Keratinocyte (primary cell): ENCODE measurements at places on chromosomes 16 and 17.

DNA sequence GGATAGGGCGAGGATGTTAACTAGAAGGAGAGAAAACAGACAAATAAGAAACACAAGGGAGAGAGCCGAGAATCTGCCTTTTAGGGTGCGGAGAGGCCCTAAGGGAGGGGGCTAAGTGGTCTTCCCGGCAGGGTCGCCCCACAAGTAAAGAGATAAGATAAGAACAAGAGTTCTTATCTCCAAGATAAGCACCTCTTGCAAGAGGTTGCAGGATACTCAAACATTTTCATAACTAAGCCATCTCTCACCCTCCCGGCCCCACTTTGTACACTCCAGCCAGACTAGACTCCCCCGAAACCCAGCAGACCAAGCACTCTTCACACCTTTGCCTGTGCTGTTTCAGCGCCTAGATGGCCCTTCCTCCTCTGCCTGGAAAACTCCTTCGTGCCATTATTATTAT is 14.3 kb downstream of the ZNF319 start:
- peaks cover 6% of the 10 kb centered on the region for H3K27me3 ChIP-seq
- H3K4me1 ChIP-seq: peaks cover 15% of the 10 kb centered on the region
- H3K27ac ChIP-seq: no peak overlapping the region
- H3K4me3 ChIP-seq: no peak overlapping the region

GRCh38 chr17:78360371-78361224 is 721 bp upstream of the SOCS3 start:
- H3K27me3 ChIP-seq: peaks cover 8% of the 10 kb centered on the region
- H3K27ac ChIP-seq: peak overlapping the region; percentile 56

GRCh38 chr17:77458202-77459017 is 317.6 kb downstream of the SEC14L1 start:
- H3K4me1 ChIP-seq: peaks cover 21% of the 10 kb centered on the region
- H3K27me3 ChIP-seq: no peaks in the 10 kb centered on the region
- H3K4me3 ChIP-seq: no peak overlapping the region
- DNase-seq: no peak
- H3K36me3 ChIP-seq: peaks cover 8% of the 10 kb centered on the region
- H3K27ac ChIP-seq: no peak overlapping the region

DNA sequence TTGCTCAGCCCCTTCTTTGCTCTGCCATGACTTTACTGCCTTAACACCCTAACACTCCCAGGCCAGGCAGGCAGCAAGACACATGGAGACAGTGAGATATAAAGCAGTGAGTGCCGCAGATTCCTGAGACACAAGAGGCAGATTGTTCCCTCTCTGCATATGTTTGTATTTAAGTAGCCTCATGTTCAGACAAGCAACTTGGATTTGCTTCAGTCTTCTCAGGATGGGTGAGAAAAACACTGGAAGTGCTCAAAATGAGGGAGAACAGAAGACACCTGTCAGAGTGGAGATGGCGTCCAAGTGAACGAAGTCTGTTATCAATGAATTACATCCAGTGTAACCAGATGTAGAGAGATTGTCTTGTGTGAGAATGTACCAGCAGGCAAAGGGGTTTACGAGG is 86.8 kb downstream of the CES1 start:
- DNase-seq: no peak
- H3K36me3 ChIP-seq: no peaks in the 10 kb centered on the region
- H3K27me3 ChIP-seq: peaks cover 3% of the 10 kb centered on the region
- no peaks in the 10 kb centered on the region for H3K4me1 ChIP-seq
- H3K27ac ChIP-seq: no peak overlapping the region
- no peak overlapping the region for H3K4me3 ChIP-seq

DNA sequence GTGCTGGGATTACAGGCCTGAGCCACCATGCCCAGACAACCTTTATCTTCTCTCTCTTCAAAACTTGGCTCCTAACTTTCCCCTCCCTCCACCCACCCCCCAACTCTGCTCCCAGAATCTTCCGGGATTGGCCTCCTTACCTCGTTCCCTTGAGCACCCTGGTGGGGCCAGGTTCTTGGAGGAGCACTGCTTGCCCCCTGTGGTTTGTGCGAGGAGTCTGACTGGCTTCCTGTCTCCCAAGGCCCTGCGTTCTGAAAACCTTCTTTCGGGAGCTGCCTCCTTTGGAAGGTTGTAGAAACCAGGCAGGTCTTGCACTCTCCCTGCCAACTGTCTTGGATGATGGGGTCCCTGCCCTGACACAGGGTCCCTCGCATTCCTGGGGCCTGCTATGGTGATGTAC is 19.8 kb downstream of the PLXDC1 start:
- no peak overlapping the region for H3K4me3 ChIP-seq
- H3K36me3 ChIP-seq: no peaks in the 10 kb centered on the region
- DNase-seq: no peak
- no peaks in the 10 kb centered on the region for H3K27me3 ChIP-seq
- H3K27ac ChIP-seq: no peak overlapping the region

DNA sequence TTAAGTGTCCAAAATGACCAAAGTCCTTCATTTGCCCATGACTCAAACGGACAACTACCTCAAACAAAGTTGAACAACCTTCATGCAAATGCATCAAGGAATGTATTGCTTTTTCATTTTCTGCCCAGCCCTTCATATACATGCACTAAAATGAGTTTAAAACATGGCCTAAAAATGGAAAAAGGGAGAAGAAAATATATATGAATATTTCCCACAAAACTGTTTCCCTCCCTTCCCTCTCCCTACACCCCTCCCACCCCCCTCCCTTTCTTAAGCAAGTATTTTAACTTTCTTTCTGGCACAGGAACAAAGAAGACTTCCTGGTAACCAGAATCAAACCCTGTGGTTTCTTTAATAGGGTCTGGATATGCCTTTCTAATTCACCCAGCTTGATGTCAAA is 5.5 kb upstream of the FBXL20 start:
- no peak overlapping the region for H3K4me3 ChIP-seq
- H3K36me3 ChIP-seq: peaks cover 25% of the 10 kb centered on the region
- H3K27ac ChIP-seq: no peak overlapping the region
- H3K27me3 ChIP-seq: no peaks in the 10 kb centered on the region

DNA sequence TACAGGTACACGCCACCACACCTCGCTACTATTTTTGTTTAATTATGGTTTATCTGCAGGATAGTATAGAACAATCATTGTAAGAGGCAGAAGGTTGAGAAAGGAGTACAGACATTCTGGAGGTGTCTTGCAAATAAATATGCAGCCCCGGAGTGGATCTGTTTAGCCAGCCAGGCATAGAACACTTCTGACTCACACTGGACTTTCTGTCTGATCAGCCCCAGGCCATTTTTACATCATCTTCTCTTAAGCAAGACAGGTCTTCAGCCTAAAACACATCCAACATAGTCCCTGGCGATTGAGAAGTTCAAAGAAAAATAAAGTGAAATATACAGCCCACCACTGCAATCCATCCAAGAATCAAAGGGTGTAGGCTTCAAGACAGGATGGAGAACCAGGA is 81.4 kb downstream of the XYLT1 start:
- no peaks in the 10 kb centered on the region for H3K36me3 ChIP-seq
- no peaks in the 10 kb centered on the region for H3K27me3 ChIP-seq
- no peak for DNase-seq
- no peaks in the 10 kb centered on the region for H3K4me1 ChIP-seq

DNA sequence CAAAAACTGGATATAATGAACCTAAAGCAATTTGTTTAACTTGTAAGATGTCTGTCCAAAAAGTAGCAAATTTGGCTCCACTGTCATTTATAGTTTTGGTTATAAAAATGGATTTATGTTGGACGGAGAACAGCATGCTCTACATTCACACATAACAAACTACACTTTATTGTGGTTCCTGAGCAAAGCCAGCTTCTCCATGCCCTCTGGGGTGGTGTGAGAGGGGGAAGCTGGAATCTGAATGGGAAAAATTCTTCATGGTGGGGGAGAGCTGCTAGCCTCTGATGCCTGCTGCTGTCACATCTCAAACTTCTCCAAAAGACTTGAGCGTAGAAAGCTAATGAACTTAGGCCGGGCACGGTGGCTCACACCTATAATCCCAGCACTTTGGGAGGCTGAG is 9.8 kb upstream of the METTL9 start:
- no peak for DNase-seq
- H3K36me3 ChIP-seq: no peaks in the 10 kb centered on the region
- H3K27me3 ChIP-seq: no peaks in the 10 kb centered on the region
- H3K27ac ChIP-seq: no peak overlapping the region
- H3K4me3 ChIP-seq: no peak overlapping the region
- H3K4me1 ChIP-seq: no peaks in the 10 kb centered on the region

DNA sequence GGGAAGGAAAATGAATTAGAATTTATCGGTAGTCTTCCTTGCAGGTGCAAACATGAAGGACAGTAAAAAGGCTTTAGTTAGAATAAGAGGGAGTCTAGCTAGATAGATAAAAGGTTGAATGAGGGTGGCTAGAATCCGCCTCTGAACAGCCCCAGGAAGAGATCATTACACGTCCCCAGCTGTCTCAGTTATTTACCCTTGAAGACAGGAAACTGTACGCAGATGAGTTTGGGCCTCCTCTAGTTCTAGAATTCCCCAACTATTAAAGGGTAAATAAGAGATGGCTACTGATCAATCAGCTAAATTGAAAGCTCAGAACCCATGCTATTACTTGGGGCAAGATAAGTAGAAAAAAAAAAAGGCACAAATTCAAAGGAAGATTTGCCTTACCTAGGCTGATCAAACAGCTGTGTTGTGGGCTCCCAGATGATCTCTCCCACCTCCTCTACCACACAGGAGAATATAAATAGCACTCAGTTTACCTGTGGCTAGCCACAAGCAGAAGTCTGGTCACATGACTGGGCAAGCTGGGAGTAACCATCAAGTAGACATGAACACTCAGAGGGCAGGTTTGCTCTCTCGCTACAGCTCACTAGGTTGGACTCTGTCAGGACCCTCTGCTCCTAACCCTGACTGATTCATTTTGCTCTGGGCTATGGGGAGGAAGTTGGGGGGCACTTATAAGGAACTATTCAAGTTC is 17.0 kb downstream of the FAM117A start:
- DNase-seq: no peak
- H3K36me3 ChIP-seq: no peaks in the 10 kb centered on the region
- H3K4me1 ChIP-seq: peaks cover 9% of the 10 kb centered on the region
- no peaks in the 10 kb centered on the region for H3K27me3 ChIP-seq

- H3K4me1 ChIP-seq: no peaks in the 10 kb centered on the region
- H3K27me3 ChIP-seq: peaks cover 2% of the 10 kb centered on the region
- no peak for DNase-seq
- H3K27ac ChIP-seq: no peak overlapping the region
- no peak overlapping the region for H3K4me3 ChIP-seq
Observed at GRCh38 chr16:54164789-54165173, 121.8 kb downstream of the IRX3 start.

DNA sequence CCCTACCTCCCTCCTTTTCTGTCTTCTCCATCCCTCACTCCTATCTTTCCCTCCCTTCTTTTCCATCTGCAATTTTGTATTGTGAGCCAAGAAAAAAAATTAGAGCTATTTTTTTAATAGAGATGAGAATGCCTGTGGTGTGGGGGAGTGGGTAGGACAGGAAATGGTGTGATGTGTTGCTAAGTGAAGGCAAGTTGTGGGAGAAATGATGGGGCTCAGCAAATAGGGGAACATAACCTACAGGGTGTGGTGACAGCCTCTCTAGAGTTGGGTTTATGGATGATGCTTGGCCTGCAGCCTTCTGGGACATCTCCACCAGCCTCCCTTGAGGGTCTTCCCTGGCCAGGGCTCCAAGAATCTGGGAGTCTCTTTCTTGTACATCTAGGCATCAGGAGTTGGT is 163.1 kb upstream of the CACNG3 start:
- DNase-seq: no peak
- H3K27ac ChIP-seq: no peak overlapping the region
- H3K36me3 ChIP-seq: no peaks in the 10 kb centered on the region
- no peaks in the 10 kb centered on the region for H3K4me1 ChIP-seq

DNA sequence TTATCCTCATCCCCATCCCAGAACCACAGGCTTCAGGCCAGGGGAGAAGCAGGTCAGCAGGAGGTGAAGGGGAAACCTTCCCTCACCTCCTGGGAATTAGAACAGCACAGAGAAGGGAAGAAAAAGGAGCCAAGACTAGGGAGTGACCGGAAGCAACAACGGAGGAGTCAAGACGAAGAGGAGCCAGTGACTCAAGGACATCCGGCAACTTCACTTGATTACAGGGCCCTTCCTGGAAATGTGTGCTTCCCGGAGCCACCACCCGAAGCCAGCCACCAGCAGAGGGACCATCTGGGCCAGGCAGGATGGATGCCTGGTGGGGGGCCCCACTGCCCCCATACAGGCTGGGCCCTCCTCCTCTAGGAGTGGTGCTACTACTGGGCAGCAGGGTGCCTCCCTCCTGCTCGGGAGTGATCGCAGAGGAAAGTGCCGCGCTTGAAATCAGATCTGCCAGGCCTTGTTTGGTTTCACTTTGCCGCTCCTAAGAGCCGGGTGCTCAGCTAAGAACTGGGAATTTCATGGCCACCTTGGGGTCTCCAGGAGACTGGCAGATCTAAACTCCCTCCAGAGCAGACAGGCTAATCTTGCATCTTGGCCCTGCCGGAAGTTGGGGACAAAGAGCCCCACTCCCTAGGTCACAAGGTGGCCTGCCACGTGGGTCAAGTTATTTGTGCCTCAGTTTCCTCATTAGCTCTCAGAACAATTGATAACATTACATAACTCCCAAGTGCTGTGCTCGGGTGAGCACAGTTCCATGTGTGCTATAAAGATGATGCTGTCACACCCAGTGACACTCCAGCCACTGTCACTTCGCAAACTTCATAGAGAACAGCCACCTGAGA is 6.6 kb downstream of the CDC42EP4 start:
- DNase-seq: no peak
- no peaks in the 10 kb centered on the region for H3K36me3 ChIP-seq
- H3K27ac ChIP-seq: peak overlapping the region; percentile 82
- peaks cover 60% of the 10 kb centered on the region for H3K4me1 ChIP-seq

DNA sequence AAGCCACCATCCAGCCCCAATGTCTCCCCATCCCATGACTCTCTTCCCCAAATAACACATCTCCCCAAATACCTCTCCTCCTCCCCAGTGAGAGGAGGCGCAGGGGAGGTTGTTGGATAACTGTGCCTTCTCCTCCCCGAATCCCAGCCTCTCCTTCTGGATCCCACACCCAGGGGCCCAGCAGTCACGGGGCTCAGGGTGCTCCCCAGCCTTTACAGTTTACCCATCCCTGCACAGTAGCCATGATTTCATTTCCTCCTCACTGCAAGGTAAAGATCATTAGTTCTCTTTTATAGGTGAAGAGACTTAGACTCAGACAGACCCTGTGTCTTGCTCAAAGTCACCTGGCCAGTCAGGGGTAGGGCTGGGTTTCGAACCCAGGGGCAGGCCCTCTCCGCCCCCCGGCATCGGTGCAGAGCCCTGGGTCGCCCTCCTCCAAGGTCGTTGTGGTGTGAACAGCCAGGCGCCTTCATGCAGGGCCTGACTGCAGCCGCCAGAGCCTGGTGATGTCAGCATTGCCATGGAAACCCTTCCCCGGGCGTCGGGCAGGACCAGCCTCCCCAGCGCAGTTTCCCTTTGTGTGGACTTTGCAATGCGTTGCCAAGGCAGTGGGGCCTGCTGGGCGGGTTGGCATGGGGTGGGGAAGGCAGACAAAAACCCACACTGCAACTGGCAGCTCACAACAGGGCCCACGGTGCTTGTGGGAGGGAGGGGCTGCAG is 53.3 kb upstream of the TOB1 start:
- DNase-seq: no peak
- H3K27ac ChIP-seq: peak overlapping the region; percentile 74
- no peaks in the 10 kb centered on the region for H3K36me3 ChIP-seq
- no peaks in the 10 kb centered on the region for H3K27me3 ChIP-seq
- H3K4me3 ChIP-seq: no peak overlapping the region

GRCh38 chr17:77129568-77130301 is 11.0 kb upstream of the SEC14L1 start:
- H3K27ac ChIP-seq: no peak overlapping the region
- no peak for DNase-seq
- H3K36me3 ChIP-seq: no peaks in the 10 kb centered on the region
- peaks cover 59% of the 10 kb centered on the region for H3K4me1 ChIP-seq
- H3K27me3 ChIP-seq: no peaks in the 10 kb centered on the region

- H3K4me3 ChIP-seq: no peak overlapping the region
- H3K4me1 ChIP-seq: no peaks in the 10 kb centered on the region
- H3K27ac ChIP-seq: no peak overlapping the region
- peaks cover 24% of the 10 kb centered on the region for H3K27me3 ChIP-seq
- no peaks in the 10 kb centered on the region for H3K36me3 ChIP-seq
Observed at GRCh38 chr17:43860927-43861622, 14.1 kb downstream of the CD300LG start.
